Activated effector memory CD4-positive, alpha-beta T cell treated with anti-CD3 and anti-CD28 coated beads, Interleukin-2, amount 50 U/mL, for 16 hours (primary cell): ENCODE measurements at places on chromosomes 2 and 18.

DNA sequence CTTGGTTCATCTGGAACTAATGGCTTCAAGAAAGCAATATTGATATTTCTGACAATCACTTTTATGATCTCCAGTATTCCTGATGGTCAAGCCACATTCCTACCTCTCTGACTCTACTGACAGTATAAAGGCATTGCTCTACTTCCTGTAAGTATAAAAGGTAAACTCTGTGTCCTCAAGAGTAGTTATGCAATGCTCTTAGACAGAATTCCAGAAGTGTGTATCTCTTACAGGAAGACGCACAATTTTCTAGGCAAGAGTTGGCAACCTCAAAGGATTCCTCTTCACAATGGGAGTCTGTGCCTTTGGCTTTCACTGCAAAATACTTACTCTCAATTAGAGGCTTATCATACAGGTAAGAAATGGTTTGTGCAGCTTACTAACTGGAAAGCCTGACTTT is 100.1 kb downstream of the THADA start:
- no peak for DNase-seq

GRCh38 chr2:169362118-169362893 is at the start of gene LRP2:
Gene LRP2 (minus strand): TSS chr2:169362534. CDS start chr2:169362399, 135 bp downstream.
- peak; percentile 68 for DNase-seq

DNA sequence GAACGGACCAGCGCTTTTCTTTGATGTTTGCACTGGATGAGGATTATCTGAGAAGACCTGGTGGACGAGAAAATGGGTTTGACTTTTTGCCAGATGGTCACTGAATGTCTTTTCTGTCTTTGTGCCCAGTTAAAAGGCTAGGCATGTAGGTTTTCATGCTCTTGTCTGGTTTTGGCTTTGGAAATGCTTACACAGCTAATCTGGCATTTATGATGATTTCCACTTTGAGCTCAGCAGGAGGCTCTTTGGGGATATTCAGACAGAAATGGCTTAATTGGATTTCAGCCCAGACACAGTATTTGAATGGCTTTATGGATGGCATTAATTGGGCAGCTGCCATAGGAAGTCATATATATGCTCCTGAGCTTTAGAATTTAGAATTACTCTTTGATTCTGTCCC is 59.6 kb downstream of the NCK2 start:
- DNase-seq: no peak

DNA sequence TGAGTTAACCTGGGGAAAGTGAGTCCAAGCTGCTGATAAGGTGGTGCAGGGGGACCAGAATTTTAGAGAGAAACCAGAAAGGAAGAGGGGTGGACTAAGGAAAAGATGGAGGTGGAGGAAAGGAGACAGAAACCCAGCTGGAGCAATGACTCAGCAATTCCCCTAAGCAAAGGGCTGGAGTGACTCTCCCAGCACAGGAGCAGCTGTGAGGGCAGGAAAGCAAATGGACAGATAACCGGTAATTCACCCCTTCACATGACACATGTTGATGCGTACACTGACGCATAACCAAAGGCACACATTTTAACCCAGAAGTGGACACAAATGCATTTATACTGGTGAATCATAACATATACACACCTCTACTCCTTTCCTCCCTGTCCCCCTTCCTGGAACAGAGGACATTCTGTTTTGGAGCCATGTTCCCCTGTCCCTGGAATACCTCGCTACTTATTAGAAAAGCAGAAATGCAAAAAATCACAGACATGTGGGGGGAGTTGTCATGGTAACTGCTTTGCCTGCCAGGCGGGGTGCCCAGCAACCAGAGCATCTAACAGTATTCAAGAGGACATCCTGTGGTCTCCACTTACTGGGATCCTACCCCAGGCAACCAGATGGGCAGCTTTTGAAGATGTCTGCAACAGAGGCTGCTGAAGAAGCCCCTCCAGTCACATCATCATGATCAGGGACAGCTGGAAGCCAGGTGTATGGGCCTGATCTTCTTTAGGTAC is 4.7 kb downstream of the CDK5R2 start:
- DNase-seq: peak; percentile 22
